Activated CD4-positive, alpha-beta T cell treated with anti-CD3 and anti-CD28 coated beads, Interleukin-2, amount 10 ng/mL, durations not matched to agents 24 days and 14 days (primary cell): ENCODE measurements at places on chromosomes 12 and 14. TPM values are rescaled to one million over a fixed set of nuclear protein-coding genes. Genes with fewer than 3 reads are reported as not detected.

- H3K4me1 ChIP-seq: peaks cover 34% of the 10 kb centered on the region
- no peak overlapping the region for H3K27ac ChIP-seq
- H3K4me3 ChIP-seq: no peak overlapping the region
- DNase-seq: no peak
- H3K36me3 ChIP-seq: peaks cover 5% of the 10 kb centered on the region
- H3K27me3 ChIP-seq: peaks cover 10% of the 10 kb centered on the region
These were observed 11.4 kb downstream of the DPF3 start for GRCh38 chr14:72882463-72882862.

- peaks cover 67% of the 10 kb centered on the region for H3K36me3 ChIP-seq
- H3K4me1 ChIP-seq: peaks cover 16% of the 10 kb centered on the region
- H3K27me3 ChIP-seq: no peaks in the 10 kb centered on the region
- H3K4me3 ChIP-seq: no peak overlapping the region
- DNase-seq: no peak
These were observed 91.8 kb downstream of the PLXNC1 start for GRCh38 chr12:94240171-94240570.

DNA sequence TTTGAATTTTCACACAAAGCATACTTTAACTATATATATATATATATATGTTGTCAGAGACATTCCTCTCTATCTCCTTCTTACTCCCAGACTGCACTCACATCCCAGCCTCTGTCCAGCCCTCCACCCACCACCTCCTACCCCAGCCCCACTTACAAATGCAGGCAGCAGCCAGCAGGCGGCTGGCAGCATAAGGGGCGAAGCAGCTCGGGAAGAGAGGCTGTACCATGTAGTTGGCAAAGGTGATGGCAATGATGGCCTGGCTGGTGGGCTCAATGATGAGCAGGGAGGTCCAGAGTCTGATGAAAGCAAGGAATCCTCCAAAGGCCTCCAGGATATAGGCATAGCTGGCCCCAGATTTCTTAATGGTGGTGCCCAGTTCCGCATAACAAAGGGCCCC lies 2.5 kb downstream of the SLC7A7 start:
- peaks cover 1% of the 10 kb centered on the region for H3K27me3 ChIP-seq
- no peaks in the 10 kb centered on the region for H3K36me3 ChIP-seq
- no peak for DNase-seq
- H3K4me1 ChIP-seq: peaks cover 11% of the 10 kb centered on the region

GRCh38 chr12:94855853-94856252 lies 147.6 kb downstream of the NDUFA12 start:
- H3K27ac ChIP-seq: no peak overlapping the region
- no peak overlapping the region for H3K4me3 ChIP-seq
- no peak for DNase-seq
- peaks cover 2% of the 10 kb centered on the region for H3K4me1 ChIP-seq

DNA sequence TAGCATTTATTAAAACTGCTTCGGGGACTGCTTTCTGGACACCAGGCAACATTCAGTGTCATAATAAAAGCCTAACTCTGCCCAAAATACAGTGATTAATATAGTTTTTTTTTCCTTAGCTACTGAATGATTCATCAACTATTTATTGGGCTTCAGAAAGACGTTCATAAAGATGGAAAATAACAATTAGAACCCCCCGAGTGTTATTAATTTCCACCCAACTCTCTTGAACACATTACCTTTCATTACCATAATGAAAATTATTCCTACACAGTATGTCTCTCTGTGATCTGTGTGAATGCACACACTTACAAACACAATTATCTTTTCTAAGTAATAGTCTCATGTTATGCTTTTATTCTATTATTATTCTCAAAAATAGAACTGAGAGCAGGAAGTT lies 473.0 kb downstream of the ADAMTS20 start:
- no peaks in the 10 kb centered on the region for H3K27me3 ChIP-seq
- no peak overlapping the region for H3K4me3 ChIP-seq
- H3K27ac ChIP-seq: no peak overlapping the region
- no peaks in the 10 kb centered on the region for H3K4me1 ChIP-seq
- H3K36me3 ChIP-seq: no peaks in the 10 kb centered on the region

- H3K4me1 ChIP-seq: no peaks in the 10 kb centered on the region
These were observed 235.8 kb upstream of the ALG10 start for GRCh38 chr12:33786532-33786931.

DNA sequence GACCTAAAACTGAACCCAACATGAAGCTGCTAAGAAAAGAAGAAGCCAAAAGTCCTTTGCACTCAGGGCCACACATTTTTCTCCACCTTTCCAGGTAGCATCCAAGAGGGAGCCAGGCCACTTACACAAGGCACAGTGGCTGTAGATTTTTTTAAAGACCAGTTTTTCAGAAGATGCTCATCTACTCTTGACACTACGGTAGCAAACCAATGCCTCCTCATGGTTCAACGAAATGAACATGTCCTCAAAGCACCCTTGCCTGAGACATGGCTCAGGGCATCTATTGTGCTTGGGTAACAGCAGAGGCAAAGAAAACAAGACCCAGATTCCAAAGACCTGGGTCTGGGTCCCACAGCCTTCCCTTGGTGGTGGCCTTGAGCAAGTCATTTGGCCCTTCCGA lies 22.3 kb downstream of the PRIMA1 start:
- no peak overlapping the region for H3K27ac ChIP-seq
- H3K4me3 ChIP-seq: no peak overlapping the region
- peaks cover 4% of the 10 kb centered on the region for H3K27me3 ChIP-seq

DNA sequence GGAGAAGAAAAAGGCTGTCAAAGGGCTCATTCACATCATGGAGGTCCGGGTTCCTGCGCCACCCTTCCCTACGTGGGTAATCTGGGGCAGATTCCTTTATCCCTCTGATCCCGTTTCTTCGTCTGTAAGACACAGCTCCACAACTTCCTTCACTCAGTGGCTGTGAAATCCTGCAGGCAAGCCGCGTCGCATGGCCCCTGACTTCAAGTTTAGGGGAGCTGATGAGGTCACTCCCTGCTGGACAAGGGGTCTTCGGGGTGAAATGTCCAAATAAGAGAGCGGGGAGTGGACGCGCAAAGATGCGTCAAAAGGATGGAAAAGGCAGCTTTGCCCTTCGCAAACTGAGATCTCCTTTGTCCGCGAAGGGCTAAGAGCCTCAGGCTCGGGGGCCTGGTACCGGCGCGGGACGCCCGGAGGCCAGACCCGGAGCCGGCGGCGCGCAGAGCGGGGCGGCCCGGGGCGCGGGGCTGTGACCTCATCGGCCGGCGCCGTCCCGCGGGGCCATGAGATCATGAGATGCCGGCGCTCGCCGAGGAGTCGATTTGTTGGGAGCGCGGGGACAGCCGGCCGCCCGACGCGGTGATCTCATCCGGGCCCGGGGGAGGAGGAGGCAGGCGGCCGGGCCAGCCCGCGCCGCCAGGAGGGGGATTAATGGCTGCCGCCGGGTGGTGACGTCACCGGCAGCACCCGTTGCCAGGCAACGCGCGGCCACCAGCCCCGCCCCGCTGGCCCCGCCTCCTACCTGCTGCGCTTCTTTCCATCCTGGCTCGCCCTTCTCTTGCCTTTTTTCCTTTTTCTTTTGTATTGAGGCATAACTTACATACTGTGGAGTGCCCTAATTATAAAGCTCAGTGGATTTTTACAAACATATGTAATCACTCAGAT lies 62.1 kb downstream of the HRK start:
- H3K27ac ChIP-seq: peak overlapping the region; percentile 98
- DNase-seq: peak; percentile 97
- H3K4me3 ChIP-seq: peak overlapping the region; percentile 96
- H3K27me3 ChIP-seq: peaks cover 12% of the 10 kb centered on the region

DNA sequence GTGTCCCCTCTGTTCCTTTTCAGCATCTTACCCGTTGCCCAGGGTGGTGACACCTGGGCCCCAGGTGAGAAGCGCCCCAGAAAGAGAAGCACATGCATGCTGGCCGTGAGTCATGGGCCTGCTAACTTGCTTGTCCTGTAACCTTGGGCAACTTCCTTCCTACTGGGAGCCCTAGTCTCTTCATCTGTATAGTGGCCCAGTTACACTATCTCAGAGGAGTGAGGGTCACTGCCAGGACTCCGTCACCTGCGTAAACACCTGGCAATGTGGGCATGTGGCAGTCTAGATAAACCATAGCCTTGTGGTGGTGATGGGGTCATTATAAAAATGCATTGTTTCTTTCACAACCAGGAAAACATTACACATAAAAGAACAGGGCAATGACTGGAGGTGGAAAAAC lies 125.2 kb downstream of the SLC25A47 start:
- no peak for DNase-seq
- H3K4me3 ChIP-seq: no peak overlapping the region
- no peaks in the 10 kb centered on the region for H3K27me3 ChIP-seq
- H3K36me3 ChIP-seq: no peaks in the 10 kb centered on the region

- no peak overlapping the region for H3K27ac ChIP-seq
- DNase-seq: no peak
- H3K4me1 ChIP-seq: no peaks in the 10 kb centered on the region
- H3K36me3 ChIP-seq: no peaks in the 10 kb centered on the region
These were observed 81.6 kb downstream of the SPRING1 start for GRCh38 chr12:116656306-116656705.

SOCS4 gene
- total RNA-seq: 36.4 and 39.6 TPM in 2 replicates

CAPS2 gene
- 0.54 and 1.5 TPM in 2 replicates for total RNA-seq

BEST3 gene
- not detected in 2 replicates for total RNA-seq

RBP5 gene
- not detected in 2 replicates for total RNA-seq

SLCO1A2 gene
- 0.02 TPM in 1 of 2 replicates, not detected in the other for total RNA-seq

TGFB3 gene
- 2.4 and 3.6 TPM in 2 replicates for total RNA-seq

KRT8 gene
- total RNA-seq: 0.51 TPM in 1 of 2 replicates, not detected in the other
